ENCODE measurements at places on chromosomes 12 and 14.

DNA sequence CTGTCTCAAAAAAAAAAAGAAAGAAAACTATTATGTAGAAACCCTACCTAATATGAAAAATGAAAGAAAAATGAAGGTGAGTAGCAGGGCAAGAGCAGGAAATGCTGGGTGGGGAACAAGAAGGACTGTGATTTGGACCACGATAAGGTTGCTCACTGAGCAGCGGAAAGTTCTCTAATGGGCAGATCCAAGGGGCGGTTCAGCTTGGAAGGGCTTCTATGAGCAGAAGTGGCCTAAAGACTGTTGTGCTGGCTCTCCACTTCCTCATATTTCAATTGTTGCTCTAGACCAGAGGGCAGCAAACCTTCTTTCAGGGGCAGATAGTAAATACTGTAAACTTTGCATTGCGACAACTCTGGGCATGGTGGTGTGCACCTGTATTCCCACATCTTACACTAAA, 16.3 kb upstream of the NFYB start:
- DNase-seq = no peak

GRCh38 chr12:58593557-58594304, 326.6 kb downstream of the LRIG3 start:
- no peak for DNase-seq

- DNase-seq = peak; percentile 47
Observed at GRCh38 chr14:61444215-61444768, 122.9 kb downstream of the PRKCH start.

DNA sequence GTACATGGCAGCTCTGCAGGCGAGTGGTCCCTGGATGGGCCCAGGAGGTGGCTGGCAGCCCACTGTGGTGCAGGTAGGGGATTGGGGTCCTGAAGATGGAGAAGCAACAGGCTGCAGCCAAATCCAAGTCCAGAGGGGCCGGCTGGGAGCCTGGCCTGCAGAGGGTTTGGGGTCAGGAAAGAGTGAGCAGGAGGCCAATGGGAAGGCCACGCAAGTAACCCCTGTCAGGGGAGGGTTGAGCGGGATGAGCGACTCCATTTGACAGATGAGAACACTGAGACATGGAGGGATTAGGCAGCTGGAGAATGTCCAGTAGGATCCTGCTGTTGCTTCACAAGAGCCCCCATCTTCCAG, 136.0 kb downstream of the BCL11B start:
- no peak for DNase-seq

- DNase-seq = no peak
Observed at GRCh38 chr14:35333264-35333730, 41.1 kb downstream of the PSMA6 start.

DNA sequence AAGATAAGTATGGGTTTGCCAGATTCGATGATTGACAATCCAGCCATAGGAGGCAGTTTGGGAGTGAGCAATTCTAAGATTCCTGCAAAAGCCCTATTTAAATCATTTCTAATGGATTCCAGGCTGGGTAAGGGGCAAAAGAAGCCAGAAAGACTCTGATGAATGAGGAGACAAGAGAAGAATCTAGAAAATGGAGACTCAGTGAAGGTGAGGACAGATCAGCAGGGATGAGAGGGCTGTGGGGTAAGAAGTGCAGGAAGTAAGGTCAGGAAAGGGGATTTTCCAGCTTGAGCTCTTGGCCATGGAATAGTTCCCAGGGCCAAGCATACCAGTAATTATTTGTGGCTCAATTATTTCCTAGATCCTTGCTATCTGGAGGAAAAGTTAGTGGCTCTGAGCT, 87.3 kb downstream of the TMX1 start:
- DNase-seq = no peak

GRCh38 chr14:65434216-65434850, 21.8 kb downstream of the FUT8 start:
- DNase-seq = no peak

- no peak for DNase-seq
Observed at GRCh38 chr12:63319936-63320633, 169.1 kb upstream of the AVPR1A start.

- DNase-seq = peak; percentile 31
Observed at GRCh38 chr12:48105321-48105866, 485 bp downstream of the SENP1 start.

GRCh38 chr14:60775296-60775695, 40.7 kb downstream of the MNAT1 start:
- DNase-seq = no peak

DNA sequence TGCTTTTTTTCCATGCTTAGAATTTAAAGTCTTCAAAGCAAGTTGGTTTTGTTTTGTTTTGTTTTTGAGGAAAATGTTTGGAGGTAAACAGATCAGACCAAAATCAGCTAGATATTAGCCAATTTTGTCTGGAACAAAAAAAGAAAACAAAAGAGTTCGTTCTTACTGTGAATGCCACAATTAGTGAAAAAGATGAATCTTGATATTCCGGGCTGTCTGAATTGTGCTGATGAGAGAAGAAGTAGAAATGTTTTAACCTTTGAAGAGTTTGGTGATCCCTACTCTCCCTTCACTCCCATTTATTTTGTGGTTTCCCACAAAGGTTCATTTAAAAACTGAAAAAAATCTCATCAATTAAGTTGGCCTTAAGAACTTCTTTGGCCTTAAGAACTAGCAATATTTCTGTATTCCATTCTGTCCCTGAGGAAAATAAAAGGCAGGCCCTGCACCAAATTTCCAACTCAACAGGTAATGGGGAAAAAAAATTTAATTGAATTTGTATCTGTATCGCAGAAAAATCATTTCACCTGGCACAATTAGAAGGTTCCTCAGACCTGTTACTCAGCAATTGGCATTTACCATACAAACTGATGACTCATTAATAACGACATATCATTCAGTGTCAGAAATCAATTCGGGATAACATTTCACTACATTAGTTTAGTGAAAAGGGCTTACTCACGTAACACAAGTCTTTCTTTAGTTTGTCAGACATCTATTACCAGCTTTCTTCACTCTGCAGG, 562 bp upstream of the GLIPR1L2 start:
- no peak for DNase-seq

- no peak for DNase-seq
Observed at GRCh38 chr12:67436230-67436629, 167.1 kb downstream of the CAND1 start.

DNA sequence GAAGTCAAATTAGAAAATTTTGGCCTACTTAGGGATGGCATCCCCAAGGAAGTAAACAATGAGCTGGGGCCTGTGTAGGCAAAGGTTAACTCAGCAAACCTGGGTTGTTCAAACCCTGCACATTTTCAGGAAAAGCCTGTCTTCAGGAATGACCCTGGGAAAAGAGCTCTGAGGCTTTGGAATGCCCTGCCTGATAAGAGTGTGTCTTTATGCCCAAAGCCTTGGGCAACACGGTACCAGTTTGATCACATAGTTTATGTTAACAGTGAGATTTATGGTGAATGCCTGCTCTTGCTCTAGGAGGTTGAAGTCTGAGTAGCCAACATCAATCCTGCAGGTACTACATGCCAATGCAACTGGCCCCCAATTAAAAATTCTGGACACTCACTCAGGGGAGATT, 28.2 kb upstream of the STAB2 start:
- DNase-seq = no peak

Measured in activated T-cell treated with anti-CD3 and anti-CD28 coated beads for 4 hours (primary cell).